Kidney glomerular epithelial cell (primary cell): ENCODE measurements at places on chromosomes 2 and 18.
A peak's percentile ranks its signal among the peaks of the same experiment; 100 is the strongest.

DNA sequence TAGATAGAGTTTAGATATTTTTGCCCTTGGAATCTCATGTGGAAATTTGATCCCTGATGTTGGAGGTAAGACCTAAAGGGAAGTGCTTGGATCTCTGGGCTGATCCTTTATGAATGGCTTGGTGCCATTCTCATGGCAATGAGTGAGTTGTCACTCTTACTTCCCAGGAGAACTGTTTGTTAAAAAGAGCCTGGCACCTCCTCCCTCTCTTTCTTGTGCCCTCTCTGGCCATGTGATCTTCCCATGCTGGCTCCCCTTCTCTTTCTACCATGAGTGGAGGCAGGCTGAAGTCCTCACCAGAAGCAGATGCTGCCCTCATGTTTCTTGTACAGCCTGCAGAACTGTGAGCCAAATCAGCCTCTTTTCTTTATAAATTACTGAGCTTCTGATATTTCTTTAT, 276.9 kb downstream of the ZNF804A start:
- no peak for DNase-seq

GRCh38 chr2:101477556-101477955, 2.6 kb upstream of the RFX8 start:
- DNase-seq = no peak

DNA sequence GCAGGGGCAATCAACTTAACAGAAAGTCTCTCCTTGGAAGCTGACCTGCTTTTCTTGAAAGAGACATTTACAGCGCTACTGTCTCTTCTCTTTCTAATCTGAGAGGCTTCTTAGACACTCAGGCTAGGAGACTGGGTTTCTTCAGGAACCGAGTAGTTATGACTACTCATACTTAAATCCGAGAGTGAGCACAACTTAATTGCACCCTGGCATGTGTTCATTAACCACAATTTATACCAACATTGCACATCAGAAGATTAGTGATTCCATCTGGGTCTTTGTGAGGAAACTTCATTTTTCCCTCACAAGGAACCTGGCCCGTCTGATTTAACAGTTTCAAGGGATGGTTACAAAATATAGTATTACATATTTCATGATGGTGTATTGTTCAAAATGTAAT, 176.9 kb downstream of the UBE2E3 start:
- no peak for DNase-seq

- no peak for DNase-seq
Measured at GRCh38 chr2:867296-867695, 83.4 kb upstream of the SNTG2 start.

DNA sequence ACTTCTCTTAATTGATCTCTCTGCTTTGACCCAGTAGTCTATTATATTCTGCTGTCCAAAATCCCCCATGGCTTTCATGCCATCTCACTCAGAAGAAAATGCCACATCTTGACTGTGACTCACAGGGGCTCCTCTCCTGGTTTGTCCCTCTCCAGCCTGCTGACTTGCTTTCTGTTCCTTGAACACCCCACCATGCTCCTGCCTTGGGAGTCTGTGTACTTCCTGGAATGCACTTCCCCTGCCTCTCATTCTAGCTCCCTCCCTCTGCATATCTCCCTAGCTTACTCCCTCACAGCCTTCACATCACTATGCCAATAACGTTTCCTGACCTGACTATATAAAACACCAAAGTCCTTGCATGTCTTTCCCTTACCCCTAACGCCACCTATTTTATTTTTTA, 167.2 kb downstream of the TRIB2 start:
- DNase-seq = no peak

DNA sequence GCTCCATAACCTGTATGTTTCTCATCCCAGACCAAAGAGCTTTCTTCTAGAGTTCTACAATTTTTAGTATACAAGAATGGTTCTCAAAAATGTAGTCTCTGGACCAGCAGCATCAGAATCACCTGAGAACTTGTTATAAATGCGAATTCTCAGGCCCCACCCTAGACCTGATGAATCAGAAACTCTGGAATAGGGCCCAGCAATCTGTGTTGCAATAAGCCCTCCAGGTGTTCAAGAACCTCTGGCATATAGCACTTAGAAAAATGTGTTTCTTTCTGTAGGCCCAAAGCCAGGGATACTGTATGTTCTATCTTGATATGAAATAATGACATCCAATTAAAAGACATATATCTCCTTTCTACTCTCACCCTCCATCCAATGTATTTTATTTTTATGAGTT, 10.4 kb downstream of the PAIP2B start:
- DNase-seq = no peak

GRCh38 chr2:65765376-65765775, 333.0 kb upstream of the SPRED2 start:
- no peak for DNase-seq

- DNase-seq = no peak
Measured at GRCh38 chr2:73009177-73009839, 62.2 kb downstream of the SFXN5 start.

DNA sequence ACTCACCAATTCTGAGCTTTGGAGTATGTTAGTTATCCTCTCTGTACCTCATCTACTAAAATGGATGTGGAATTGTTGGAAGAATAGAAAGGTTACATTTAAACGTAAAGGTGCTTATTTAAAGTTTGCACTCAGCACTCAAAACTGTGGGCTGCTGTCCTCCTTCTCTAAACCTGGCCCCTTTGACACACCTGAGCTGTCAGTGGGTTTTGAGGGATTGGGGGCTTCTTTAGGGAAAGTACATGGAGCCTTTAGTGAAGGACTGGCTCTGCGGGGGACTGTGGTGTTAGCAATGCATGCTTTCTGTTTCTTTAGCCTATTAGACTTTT, 47.2 kb downstream of the TET3 start:
- DNase-seq = no peak

GRCh38 chr2:26852405-26853306, 4.7 kb downstream of the DPYSL5 start:
- DNase-seq = no peak

DNA sequence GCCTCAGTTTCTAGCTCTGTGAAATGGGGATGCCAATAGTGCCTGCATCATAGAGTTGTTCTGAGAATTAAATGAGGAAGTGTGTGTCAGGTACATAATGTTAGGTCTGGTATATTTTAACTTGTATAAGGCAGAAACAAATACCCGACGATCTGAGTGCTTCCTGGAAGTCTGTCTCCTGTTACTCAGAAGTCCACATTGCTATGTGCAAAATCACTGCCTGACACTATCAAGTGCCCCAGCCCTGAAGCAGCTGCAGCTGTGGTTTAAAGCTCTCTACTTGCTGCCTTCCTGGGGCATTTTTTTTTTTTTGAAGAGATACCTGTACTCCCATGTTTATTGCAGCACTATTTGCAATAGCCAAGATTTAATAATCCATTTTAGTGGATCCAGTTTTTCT, 125.3 kb downstream of the SLC4A3 start:
- no peak for DNase-seq

- no peak for DNase-seq
Measured at GRCh38 chr2:215915441-215915840, 97.9 kb downstream of the MREG start.

DNA sequence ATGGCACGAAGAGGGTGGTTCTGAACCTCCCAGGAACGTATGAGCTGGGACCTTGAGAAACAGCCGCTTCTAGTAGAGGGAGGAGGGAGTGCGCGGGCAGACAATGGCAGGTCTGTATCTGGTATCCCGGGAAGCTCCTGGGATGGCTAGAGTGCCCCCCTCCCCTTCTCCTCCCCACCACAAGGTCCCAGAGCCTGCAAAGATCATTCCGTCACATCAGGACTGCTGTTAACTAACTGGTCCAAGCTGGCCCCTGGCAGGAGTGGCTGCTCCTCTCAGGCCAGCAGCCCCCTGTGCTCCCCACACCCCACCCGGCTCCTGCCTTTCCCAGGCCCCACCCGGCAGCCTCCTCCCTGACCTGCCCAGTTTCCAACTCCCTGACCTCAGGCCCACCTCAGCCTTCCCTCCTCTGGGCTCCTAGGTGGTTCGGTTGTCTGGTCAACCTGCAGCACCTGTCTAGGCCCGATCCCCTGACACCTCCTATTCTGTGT, 75.0 kb downstream of the TPO start:
- no peak for DNase-seq

GRCh38 chr2:204012072-204012653, 75.6 kb downstream of the ICOS start:
- DNase-seq = no peak

- peak; percentile 62 for DNase-seq
Measured at GRCh38 chr2:157194097-157194688, 63.3 kb upstream of the GALNT5 start.

GRCh38 chr2:80560326-80560725, 255.8 kb upstream of the LRRTM1 start:
- no peak for DNase-seq

DNA sequence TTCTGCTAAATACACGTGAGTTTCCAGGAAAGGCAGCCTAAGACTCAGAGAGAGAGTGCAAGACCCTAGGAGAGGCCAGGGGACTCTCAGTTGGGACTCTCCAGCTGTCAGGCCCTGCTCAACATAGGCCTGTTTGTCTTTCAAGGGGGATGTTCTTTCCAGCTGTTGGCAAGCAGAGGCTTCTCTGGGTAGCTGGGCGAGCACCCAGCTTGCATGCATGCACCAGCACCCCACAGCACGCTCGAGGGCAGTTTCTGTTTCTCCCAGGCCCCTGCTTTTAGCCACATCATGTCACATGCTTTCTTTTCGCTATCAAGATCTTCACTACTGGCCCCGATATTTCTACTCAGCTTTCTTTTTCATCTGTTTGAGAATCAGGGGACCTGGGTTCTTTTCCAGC, 479.3 kb upstream of the HS6ST1 start:
- DNase-seq = no peak

GRCh38 chr2:130376433-130377293, 20.8 kb downstream of the PTPN18 start:
- DNase-seq = no peak

- no peak for DNase-seq
Measured at GRCh38 chr18:33184175-33184574, 256.3 kb downstream of the CCDC178 start.

- DNase-seq = no peak
Measured at GRCh38 chr2:239162976-239163687, 237.7 kb downstream of the HDAC4 start.

DNA sequence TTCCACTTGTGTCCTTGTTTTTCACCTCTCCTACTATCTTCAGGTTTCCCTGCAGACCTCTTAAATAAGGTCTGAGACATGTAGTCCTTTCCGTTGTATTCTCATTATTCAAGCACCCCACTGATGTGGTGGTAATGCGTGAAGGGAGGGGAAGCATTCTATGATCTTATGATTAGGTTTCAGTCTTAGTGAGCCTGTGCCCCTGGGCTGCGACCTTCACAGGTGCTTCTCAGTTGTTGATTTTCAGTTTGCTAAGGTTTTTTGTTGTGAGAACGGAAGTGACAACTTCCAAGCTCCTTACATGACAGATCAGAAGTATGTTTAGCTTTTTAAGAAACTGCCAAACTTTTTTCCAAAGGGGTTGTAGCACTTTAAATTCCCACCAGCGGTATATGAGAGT, 41.3 kb downstream of the VPS54 start:
- DNase-seq = no peak

- DNase-seq = no peak
Measured at GRCh38 chr2:88011011-88011410, 5.3 kb downstream of the RNU2-63P start.

DNA sequence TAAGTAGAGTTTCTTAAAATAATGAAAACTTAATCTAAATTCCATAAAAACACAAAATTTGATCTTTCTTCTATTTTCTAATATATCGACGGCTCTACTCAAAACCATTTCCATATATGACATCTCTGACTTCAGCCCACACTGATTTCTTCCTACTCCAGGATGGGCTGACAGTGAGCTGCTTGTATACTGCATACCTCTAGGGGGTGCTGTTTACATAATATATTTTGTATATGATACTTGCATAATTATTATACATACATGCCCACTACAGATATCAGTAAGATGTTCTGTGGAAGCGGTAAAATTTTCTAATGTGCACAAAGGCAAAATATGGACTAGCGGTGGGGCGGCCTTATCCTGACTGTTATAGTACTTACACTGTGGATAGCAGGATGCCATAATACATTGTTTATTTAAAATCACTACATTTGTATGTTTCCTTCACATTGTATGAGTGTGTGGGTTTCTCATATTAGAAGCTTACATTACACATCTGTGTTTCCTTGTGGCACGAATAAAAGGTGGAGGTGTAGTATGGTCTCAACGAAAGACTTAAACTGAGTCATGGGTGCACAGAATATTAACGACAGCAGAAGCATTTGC, 66.1 kb upstream of the NXPH2 start:
- DNase-seq = peak; percentile 5

DNA sequence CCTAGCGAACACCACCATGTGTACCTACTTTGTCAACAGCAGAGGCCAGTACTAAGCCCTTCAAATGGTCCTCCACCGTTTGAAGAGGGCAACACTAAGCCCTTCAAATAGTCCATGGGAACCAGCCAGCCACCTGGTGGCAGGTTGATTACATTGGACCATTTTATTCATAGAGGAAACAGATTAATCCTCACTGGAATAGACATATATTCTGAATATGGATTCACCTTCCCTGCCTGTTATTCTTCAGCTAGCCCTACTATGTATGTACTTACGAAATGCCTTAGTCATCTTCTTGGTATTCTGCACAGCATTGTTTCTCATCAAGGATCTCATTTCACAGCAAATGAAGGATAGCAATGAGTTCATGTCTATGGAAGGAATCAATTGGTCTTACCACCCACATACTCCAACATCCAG, 10.0 kb upstream of the ZNF396 start:
- no peak for DNase-seq

DNA sequence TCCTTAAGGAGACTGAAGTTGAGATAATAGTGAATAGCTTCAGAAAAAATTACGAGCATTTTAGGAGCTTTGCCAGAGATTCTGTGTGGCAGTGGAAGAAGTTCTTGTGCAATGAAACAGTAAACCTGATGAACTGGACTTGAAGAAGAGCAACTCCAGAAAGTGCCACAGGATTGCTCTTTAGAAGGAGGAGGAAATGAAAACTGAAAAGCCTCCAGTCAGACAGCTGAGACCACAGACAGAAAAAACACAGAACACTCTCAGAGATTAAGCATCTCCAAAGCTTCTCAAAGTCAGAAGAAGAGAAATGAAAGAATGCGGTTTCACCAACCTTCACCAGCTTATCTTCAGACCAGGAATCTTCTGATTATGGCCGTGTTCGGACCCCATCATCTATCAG, 329.7 kb upstream of the CNTNAP5 start:
- no peak for DNase-seq

DNA sequence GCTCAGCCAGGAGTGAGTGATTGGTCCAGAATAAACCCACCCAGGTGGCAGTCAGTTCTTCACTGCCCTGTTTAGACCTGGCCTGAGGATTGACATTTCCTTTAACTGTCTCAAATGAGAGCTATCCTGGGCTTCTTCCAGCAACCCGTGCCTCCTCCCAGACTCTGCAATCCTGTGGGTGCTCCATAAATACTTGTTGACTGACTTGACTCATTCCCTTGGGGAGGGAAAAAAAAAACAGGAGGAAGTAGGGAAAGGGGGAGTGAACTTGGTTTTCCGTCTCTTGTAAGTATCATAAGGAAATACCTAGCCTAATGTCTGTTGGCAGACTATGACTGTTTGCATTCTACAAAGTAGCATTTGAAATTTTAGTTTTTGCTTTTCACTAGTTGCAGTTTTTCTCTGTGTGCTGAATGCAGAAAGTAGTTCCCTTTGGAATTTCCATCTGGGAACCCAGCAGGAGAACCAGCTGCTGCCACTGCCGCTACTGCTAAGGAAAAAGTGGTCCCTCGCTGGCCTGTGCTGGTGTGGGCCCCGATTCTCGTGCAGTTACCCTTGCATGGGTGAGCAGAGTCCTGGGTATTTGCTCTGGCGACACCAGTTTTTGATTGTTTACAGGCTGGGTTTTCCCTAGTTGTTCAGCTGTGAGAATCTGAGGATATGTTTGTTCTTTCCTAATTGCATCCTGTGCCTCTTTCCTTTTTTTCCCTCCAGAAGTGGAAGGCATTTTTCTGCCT, 78.8 kb downstream of the TGOLN2 start:
- DNase-seq = peak; percentile 75
